Stimulated activated CD8-positive, alpha-beta memory T cell treated with anti-CD3 and anti-CD28 coated beads, Interleukin-4, amount 100 ng/mL, for 4 hours (primary cell): ENCODE measurements at places on chromosomes 5 and 9.

DNA sequence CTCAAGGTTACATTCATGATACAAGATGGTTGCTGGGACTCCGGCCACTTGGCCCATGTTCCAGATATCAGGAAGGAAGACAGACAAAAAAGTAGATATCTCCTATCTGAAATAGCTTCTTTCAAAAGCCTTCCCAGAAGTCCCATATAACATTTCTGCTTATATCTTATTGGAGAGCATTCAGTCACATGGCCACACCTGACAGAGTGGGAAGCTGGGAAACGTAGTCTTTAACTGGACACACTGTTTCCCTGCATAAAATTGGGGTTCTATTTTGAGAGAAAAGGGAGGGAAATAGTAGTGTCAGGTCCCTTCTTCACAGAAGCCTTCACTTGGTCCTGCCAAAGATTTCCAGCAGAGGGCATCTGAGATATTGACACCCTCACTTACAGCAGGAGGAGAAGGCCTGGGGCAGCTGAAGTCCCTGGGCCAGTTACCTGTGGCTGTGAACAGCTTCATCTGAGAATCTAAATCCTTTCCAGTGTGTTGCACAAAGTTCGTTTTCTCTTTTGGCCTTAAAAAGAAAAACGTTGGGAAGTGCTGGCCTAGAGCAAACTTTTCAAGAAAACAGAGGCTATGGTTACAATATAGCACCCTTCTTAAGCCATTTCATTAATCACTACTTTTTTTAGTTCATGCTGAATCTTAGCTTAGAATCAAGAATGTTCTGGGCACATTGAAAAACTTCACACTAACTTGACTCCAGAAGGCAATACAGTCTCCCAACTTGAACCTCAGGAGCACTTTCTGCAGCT is 33.5 kb downstream of the SPEF2 start:
- DNase-seq, result peak; percentile 31

GRCh38 chr9:115353681-115354080 is 235.7 kb upstream of the TNC start:
- DNase-seq, result no peak

DNA sequence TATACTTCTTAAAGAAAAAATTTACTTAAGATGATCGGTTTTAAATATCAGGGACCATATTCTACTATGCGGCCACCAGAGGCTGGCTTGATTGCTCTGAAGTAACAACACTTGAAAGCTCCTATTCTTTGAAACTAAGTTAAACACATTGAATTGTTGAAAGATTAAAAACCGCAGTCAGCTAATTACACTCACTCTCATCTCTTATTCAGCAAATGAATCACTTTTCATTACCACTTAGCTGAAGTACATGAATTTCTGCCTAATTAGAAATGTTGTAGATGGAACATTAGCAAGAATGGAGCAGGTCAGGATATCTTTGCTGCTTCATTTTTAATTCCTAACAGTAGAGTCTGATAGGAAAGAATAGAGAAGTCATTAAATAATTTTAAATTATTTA is 42.3 kb downstream of the LSM11 start:
- no peak for DNase-seq

- no peak for DNase-seq
These were observed 24.2 kb downstream of the BAAT start for GRCh38 chr9:101360647-101361046.

- no peak for DNase-seq
These were observed 10.1 kb downstream of the HRH2 start for GRCh38 chr5:175668006-175668405.

DNA sequence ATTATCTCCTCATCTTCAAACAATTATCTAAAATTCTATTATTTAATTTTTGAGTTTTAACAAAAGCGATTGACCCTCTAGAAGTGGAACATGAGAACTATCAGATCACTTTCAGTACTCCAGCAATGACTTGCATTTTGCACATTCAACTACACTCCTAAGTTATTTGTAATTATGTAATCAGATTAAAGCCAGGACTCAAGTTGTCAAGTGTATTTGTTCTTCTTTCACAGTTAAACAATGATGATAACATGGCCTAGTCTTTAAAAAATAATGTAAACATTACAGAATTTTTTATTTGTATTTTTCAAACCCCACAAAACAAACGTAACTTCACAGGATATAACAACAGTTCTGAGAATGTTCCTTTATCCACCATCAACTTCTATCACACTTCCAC is 2148.9 kb upstream of the ACO1 start:
- DNase-seq, result no peak

- no peak for DNase-seq
These were observed 4.8 kb upstream of the CCDC187 start for GRCh38 chr9:136308702-136309053.

DNA sequence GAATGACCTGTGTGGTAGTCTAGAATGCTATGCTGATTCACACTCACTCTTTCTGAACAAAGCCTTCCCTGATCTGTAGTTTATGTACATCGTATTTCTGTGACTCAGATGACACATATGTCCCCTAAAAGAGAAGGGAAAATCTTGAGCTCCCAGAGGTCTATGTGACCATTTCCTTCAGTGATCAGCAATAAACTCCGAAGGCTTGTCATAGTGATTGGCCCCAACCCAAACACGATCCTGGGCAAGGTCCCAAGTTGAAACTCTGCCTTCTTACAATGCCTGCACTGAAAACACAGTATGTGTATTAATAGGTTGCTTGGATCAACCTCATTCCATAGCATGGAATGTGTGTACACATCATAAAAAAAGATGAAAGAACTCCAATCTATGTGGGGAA is 685.8 kb downstream of the MAT2B start:
- DNase-seq, result no peak

DNA sequence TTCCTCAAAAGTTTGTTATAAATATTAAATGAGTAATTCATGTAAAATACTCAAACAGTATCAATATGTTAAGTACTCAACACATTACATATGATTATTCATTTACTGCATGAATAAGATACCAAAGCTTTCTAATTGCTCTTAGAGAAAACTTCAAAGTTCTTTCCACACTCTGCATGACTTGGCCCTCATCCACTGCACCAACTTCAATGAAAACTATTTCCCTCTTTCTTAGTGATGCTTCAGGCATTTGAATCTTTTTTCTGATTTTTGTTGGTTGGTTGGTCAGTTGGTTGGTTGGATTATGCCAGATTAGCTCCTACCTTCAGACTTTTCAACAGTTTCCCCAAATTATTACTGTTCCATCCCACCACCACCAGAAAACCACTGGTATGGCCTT is 314.7 kb upstream of the RGMB start:
- no peak for DNase-seq

- DNase-seq, result no peak
These were observed 27.7 kb upstream of the GFPT2 start for GRCh38 chr5:180380856-180381255.

GRCh38 chr9:133576875-133577736 is 32.1 kb downstream of the FAM163B start:
- no peak for DNase-seq

DNA sequence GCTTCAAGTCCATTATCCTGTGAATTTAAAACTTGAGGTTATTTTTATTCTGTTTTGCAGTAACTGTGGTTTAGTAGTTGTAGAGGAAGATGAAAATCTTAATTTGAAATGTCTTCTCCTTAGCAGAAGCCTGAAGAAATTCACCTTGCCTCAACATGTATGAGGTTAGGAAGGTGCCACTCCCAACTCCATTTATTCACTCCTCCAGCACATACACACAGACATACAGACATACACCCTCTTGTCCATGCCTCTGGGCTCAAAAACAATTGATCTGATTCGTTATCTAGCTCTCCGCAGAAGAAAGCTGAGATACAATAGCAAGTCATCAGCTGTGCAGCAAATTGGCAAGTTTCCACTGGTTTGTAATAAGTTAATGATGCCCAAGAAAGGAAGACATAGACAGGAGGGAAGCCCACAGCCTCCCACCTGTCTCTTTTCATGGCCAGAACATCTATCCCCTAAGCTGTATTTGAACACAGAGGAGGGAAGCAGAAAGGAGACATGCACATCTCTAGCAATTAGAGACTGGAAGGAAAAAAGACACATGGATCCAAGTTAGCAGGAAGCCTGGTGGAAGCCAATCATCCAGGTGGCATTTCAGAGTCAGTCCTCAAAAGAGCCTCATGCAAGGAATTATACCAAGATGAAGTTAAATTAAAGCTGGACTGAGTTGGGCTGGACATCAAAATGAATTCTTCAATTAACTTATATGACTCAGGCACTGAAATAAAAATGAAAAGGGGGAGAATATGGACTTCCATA is 257.9 kb downstream of the ASTN2 start:
- no peak for DNase-seq

- no peak for DNase-seq
These were observed 109.9 kb upstream of the C9orf72 start for GRCh38 chr9:27683181-27683580.

GRCh38 chr5:169139480-169140050 is 161.4 kb downstream of the SLIT3 start:
- no peak for DNase-seq

- DNase-seq, result no peak
These were observed 580 bp upstream of the DUSP1 start for GRCh38 chr5:172771439-172772111.

DNA sequence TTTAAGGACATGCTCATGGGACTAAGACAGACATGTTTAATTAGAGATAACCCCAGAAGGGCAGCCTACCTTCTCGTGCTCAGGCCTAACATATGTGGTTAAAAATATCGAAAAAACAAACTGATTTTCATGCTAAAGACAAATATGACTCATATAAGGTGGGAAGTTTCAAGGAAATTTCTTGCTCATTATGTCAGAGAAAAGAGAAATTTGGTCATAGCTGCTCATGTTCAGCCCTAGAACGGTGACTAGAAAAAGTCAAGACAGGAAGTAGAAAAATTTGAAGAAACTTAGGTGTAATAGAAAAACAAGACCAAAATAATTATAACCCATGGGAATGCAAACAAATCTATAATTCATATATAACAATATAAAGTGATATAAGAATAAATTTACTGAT is 120.6 kb downstream of the PRDM9 start:
- no peak for DNase-seq

DNA sequence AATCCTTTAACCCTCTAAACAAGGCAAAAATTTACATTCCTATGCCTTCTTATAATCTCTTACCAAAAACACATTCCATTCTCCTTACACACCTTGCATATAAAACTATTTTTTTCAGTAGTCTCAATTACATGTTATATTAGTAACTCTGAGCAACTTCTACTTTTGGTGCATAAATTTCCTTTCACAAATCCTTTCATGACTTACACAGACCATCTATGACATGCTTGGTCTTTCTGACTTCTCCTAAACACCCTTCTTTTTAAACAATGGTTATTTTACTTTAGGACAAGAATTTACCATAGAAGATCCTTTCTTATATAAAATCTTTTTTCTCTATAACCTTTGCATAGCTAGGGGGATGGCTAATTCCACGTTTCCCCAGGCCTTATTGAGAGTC is 208.0 kb upstream of the ARRDC3 start:
- no peak for DNase-seq

DNA sequence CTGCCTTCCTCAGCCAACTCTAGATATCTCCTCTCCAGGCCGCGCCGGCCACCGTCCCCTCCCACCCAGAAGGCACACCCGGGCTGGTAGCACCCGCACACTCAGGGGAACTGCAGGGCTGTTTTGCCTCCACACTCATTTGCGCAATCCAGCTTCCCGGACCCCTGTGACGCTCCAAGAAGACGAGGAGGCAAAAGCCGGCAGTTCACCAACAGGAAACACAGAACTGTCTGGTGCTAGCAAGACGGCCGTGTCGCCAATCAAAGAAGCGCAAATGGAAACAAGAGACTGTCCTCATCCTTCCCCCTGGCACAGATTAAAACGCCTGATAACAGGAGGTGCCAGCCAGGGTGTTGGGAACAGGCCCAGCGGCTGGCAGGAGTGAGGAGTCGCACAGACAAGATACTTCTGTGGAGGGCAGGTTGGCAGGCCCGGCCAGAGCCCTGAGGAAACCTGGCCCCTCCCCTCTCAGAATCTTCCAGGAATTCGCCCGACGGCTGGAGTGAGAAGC is 7.8 kb downstream of the AGPAT2 start:
- DNase-seq, result no peak

DNA sequence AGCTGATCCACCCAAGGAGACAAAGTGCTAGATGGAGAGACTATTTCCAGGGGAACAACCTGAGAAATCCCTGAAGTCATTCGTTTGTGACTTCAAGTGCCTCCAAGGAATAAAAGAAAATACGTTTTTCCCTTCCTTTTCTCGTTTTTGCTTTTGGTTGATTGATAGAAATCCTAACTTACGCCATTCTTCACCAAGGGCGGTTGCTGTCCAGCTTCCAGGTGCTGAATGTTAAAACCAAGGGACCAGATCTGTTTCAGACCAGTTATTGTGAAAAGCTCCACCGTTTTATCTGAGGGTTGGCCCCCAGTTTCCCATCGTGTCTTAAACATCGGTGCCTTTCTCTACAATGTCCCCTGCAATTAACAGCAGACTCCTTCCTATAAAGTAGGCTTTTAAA is 600.7 kb upstream of the SGCD start:
- no peak for DNase-seq

GRCh38 chr5:148825716-148826052 is 727 bp upstream of the ADRB2 start:
- no peak for DNase-seq

DNA sequence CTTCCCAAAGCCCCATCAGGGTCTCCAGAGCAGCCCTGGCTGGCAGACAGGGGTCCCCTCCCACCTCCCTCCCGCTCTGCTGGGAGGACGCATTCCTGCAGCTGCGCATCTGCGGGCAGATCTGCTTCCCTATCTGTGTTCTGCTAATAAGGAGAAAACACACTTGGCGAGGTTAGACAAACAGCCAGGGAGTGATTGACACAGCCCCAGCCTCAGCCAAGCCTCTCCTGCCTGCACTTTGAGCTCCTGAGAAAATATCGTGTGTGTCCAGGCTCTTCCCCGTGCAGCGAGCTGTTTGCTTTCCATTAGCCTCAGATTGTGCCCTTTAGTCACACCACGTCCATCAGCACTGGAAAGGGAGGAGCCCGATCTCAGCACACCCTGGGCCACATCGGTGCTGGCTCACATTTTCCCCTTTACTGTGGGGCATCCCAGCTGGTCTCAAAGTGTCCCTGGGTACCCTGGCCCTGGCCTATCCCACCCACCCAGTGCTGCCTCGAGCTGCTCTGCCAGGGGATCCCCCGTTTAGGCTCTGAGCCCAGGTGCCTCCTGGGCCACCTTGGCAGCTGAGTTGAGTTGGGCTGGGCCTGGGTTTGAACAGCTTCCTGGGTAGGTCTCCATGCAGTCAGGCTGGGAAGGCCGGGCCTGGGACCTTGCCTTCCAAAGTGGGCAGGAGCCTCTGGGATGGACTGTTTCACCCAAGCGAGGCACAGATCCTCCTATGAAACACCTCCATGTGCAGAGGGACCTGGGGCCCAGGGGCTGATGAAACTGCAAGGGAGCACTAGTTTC is 61.1 kb downstream of the BARX1 start:
- DNase-seq, result no peak

DNA sequence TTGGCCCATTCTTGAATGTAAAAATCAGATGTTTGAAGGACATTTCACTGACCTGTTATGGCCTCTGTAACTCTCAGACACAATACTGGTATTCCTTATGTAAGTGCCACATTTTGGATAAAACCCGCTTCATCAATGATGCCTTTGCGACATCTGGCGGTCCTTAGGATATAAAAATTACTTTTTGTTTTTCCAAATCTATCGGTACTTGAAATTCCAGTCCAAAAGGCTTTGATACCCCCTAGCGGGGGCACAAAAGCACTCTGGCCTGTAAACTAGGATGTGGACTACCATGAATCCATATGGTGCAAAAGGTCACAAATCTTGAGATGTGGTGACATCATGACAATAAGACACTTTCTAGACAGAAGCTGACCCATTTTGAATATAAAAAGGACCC is 291.8 kb downstream of the KIAA0825 start:
- no peak for DNase-seq
